ENCODE measurements at places on chromosomes 13 and 19.

DNA sequence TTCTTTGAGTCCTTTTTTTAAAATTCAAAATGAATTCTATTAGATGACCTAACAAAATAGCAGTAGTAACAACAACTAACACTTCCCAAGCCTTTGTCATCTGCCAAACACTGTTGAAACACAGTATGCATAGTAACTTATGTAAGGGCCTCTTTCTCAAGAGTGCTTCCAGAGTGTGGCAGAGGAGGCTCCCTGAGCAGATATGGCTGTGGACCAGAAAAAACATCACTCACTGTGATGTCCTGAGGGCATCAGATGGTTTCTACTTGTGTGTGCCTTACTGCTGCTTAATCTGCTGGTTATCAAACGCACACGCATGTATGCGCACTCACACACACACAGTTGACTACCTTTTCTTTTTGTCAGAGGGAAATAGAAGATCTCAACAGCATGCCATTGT lies 110.8 kb downstream of the DLEU7 start:
- DNase-seq = peak; percentile 86

- DNase-seq = no peak
Observed at GRCh38 chr19:4691373-4691772, 21.2 kb upstream of the MYDGF start.

- no peak for DNase-seq
Observed at GRCh38 chr13:54347531-54347930, 1318.9 kb downstream of the OLFM4 start.

DNA sequence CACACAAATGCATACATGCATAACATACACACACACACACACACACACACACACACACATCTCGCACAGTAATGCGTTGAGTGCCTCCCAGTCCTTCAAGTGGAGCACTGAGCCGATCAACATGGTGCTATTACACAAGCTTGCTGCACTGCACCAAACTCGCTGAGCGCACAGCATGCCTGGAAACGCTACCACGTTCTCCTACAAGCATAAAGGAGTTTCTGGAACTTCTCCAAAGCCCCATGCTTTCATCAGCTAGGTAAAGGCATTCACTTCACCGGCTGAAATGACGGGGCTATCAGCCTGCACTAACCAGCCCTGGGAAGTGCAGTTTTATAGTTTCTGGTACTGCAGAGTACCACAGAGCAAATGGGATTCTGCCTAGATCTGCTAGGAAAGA lies 92.7 kb downstream of the FGF14 start:
- no peak for DNase-seq

- DNase-seq = no peak
Observed at GRCh38 chr19:9862938-9863337, 27.8 kb downstream of the PIN1 start.

DNA sequence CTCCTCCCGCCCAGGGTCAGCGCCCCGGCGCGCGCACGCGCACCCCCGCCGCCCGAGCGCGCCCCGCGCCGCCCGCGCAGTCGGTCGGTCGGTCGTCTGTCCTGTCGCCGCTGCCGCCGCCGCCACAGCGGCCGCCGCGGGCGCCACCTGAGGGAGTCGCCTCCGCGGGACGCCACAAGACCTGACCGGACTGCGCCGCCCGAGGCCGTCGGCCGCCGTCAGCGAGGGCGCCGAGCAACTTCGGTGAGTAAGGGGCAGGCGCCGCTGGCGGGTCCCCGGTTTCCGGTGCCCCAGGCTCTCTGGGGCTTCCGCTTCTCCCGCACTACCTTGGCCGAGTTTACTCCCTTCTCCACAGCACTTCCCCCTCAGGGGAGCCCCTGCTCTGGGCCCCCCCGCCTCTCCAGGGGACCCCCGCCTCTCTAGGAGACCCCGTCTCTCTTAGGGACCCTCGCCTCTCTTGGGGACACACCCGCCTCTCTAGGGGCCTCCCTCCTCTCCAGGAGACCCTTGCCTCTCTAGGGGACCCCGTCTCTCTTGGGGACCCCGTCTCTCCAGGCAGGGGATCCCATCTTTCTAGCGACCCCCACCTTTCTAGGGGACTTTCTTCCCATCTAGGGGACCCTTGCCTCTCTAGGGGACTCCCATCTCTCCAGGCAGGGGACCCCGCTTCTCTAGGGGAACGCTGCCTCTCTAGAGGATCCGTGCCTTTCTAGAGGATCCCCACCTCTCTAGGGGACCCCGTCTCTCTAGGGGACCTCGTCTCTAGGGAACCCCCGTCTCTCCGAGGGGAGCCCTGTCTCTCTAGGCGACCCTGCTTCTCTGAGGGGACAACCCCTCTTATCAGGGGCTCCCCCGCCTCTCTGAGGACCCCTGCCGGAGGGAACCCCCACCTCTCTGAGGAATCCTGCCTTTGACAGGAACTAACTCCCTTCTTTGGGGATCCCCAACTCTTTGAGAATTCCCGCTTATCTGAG lies 19.3 kb upstream of the GATAD2A start:
- DNase-seq = no peak

- no peak for DNase-seq
Observed at GRCh38 chr19:19345232-19345631, 24.6 kb downstream of the MAU2 start.

DNA sequence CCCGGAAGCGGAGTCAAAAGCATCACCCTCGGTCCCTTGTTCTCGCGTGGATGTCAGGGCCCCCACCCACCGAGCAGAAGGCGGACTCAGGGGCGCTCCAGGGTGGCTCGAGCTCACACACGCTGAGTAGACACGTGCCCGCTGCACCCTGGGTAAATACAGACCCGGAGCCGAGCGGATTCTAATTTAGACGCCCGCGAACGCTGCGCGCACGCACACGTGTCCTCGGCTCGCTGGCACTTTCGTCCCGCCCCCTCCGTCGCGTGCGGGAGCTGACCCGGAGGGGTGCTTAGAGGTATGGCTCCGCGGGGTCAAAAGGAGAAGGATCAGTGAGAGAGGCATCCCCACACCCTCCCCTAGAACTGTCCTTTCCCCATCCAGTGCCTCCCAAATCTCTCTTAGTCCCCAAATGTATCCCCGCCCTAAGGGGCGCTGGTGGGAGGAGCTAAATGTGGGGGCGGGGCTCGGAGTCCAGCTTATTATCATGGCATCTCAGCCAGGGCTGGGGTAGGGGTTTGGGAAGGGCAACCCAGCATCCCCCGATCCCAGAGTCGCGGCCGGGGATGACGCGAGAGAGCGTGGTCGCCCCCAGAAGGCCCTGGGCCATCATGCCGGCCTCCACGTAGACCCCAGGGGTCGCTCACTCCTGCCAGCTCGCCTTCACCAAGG lies 451 bp upstream of the ICAM5 start:
- DNase-seq = peak; percentile 63

DNA sequence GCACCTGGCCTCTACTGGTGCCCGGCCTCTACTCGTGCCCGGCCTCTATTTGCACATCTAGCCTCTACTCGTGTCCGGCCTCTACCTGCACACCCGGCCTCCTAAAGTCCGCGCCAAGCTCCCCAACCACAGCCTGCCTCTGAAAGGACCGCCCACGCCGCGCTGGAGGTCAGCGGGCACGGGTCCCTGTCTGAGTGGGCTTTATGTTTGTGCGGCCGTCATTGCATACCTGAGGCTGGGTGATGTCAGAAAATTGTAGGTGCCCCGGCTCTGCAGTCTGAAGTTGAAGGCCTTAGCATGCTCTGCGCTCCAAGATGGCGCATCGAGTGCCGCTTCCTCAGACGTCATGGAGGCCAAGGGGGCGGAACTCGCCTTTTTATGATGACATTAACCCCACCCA lies 1.1 kb downstream of the ZNF135 start:
- DNase-seq = no peak

All from iris pigment epithelial cell (primary cell).